ENCODE measurements at places on chromosomes 11 and 22.

DNA sequence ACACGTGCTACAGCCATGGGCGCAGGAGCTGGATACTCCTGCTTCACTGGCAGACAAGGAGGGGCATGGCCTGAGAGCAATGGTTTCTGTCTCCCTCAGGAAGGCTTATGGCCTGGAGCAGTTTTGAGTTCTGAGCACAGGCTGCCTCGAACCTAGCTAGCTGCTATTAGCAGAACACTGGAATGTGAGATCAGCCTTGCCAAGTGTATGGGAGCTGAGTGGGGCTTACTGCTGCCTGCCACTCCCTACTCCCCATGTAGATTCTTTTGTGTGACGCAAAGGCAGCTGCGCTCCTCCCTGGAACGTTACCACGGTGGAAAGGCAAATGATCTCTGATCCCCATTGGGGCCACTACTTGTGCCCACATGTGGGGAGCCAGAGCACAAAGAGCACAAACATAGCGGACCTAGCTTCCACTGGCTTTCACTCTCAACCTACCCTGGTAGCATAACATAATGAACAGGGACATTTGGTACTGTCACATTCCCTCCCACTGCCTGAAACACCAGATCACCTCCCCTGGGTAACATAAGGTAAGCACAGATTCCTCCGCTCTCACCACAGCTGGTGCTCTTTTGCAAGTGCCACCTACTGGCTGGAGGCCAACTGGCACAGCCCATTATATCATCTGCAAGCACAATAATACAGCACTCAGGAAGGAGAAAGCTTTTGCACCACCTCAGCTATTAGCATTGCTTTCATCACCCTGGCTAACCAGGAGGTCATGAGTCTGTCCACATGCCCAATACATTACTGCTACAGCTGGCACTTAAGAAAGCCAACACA lies 84.6 kb upstream of the GUCY1A2 start:
- H3K4me1 ChIP-seq, result no peaks in the 10 kb centered on the region
- peak; percentile 55 for DNase-seq
- no peak overlapping the region for H3K27ac ChIP-seq
- H3K27me3 ChIP-seq, result no peaks in the 10 kb centered on the region

- H3K27me3 ChIP-seq, result no peaks in the 10 kb centered on the region
- H3K27ac ChIP-seq, result peak within 1 kb of the TSS; percentile 76
- DNase-seq, result peak; percentile 100
- no peaks in the 10 kb centered on the region for H3K36me3 ChIP-seq
- H3K4me1 ChIP-seq, result no peaks in the 10 kb centered on the region
- peak within 1 kb of the TSS; percentile 76 for H3K4me3 ChIP-seq
Observed at GRCh38 chr11:66958232-66958955, at the start of gene PC. Gene PC (minus strand): TSS chr11:66958383. CDS start chr11:66872159, 86,224 bp downstream.

DNA sequence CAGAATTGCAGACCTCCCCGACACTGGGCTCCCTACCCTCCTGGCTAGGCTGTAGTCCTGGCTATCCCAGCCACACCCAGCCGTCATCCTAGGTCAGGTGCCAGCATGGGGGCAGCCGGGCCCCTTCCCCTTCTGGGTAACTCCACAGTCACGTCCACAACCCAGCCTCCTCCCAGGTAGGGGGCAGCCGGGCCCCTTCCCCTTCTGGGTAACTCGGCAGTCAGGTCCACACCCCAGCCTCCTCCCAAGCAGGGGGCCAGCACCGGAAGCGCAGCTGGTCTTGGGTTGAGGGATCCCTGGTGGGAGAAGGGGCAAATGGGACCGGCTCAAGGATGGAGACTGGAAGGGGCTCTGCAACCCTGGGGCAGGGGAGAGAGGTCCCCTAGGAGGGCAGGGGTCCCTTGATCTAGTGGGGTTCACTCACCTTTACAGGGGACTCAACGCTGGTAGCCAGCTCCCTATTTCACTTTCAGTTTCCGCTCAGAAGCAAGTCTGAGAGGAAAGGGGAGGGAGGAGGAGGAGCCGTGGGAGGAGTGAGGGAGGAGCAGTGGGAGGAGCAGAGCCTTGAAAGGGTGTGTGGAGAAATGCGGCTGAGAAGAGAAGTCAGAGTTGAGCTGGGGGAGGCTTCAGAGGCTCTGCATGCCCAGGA lies at the start of gene TRIM21:
Gene TRIM21 (minus strand): TSS at position 494 of the 649 bp plus-strand sequence. CDS start 3,293 bp downstream, outside the sequence.
- H3K27me3 ChIP-seq, result no peaks in the 10 kb centered on the region
- peak within 1 kb of the TSS; percentile 69 for H3K4me3 ChIP-seq
- peaks cover 9% of the 10 kb centered on the region for H3K4me1 ChIP-seq
- peak; percentile 90 for DNase-seq
- H3K36me3 ChIP-seq, result peaks cover 18% of the 10 kb centered on the region

DNA sequence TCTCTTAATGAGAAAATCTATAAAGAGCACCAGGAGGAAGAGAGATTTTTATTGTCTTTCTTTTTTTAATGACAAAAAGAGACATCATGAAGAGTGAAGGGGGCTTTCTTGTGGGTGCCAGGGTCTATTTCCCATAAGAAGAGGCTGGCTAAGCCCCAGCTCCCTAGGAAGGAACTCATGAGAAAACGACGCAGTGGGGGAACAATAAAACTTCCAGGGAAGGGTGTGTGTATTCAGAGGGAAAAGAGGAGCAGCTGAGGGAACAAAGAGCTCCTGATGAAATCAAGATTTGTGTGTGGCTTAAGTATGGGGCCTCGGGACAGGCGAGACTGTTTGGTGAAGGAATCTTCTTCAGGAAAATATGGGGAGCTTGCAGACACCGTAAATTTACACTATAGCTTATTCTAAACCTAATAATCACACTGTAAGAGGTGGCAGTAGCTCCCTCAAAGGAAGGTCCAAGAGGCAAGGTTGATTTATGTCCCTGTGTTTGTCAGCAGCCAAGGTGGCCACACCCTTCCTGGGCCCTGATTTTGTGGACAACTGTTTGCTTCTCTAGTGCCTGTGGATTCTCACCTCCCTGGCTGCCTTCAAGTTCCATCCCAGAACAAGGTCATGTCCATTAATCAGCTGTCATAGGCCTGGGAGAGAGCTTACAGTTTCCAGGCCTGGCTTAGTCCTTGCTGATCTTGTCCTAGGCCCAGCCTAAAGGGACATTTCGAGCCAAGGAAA lies 615.7 kb downstream of the INSC start:
- no peaks in the 10 kb centered on the region for H3K4me1 ChIP-seq
- H3K4me3 ChIP-seq, result no peak overlapping the region
- H3K27ac ChIP-seq, result no peak overlapping the region
- no peak for DNase-seq

- H3K36me3 ChIP-seq, result no peaks in the 10 kb centered on the region
- no peaks in the 10 kb centered on the region for H3K27me3 ChIP-seq
- no peak for DNase-seq
- H3K4me3 ChIP-seq, result no peak overlapping the region
Observed at GRCh38 chr22:19124377-19124776, 2.2 kb upstream of the DGCR2 start.

DNA sequence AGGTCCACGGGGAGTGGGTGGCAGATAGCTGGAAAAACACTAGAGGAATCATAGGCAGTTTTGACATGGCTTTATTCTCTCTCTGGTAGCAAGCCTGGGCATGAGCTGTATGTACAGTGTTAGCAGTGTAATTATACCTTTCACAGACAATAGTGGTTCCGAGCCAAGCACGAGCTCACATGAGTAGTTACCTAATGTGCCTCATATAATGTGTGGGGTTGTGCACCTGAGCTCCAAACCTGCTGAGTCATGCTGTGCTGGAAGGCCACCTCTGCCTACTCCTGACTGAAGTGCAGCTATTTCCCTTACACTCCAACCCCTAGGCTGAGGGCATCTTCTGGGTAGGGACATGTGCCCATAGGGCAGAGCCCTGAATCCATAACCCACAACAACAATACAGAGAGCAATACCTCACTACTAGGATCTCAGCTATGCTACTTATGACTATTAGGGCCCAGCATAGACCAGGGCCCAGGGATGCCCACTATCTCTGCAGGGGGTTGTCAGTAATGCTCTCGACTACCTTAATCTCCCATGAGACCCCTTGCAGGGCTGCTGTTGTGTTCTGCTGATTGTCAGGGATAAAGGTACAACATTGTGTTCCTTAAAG lies 432.1 kb downstream of the DYNC2H1 start:
- no peak for DNase-seq
- H3K27me3 ChIP-seq, result no peaks in the 10 kb centered on the region
- no peak overlapping the region for H3K4me3 ChIP-seq
- no peaks in the 10 kb centered on the region for H3K4me1 ChIP-seq
- H3K27ac ChIP-seq, result no peak overlapping the region
- no peaks in the 10 kb centered on the region for H3K36me3 ChIP-seq

GRCh38 chr11:15893080-15893492 lies 463.3 kb downstream of the SOX6 start:
- H3K4me1 ChIP-seq, result peaks cover 16% of the 10 kb centered on the region
- no peak overlapping the region for H3K27ac ChIP-seq
- peaks cover 3% of the 10 kb centered on the region for H3K27me3 ChIP-seq
- DNase-seq, result no peak
- H3K36me3 ChIP-seq, result no peaks in the 10 kb centered on the region

DNA sequence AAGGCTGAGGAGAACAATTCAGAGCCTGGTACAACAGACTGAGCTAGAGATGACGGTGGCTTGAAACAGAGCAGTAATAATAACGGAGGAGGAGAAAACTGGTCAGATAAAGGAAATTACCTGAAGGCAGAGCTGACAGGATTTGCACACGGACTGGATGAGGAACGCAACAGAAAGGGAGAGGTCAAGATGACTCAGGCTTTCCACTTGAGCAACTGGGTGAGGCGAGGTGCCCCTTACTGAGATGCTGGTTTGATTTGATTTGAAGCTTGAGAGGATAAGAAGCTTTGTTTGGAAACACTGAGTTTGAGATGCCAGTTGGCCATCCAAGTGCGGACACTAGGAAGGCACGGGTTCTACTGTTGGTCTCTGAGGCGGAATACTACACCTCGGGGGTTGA lies 35.4 kb upstream of the NRIP3 start:
- H3K4me3 ChIP-seq, result no peak overlapping the region
- DNase-seq, result no peak
- H3K4me1 ChIP-seq, result no peaks in the 10 kb centered on the region
- H3K36me3 ChIP-seq, result no peaks in the 10 kb centered on the region

DNA sequence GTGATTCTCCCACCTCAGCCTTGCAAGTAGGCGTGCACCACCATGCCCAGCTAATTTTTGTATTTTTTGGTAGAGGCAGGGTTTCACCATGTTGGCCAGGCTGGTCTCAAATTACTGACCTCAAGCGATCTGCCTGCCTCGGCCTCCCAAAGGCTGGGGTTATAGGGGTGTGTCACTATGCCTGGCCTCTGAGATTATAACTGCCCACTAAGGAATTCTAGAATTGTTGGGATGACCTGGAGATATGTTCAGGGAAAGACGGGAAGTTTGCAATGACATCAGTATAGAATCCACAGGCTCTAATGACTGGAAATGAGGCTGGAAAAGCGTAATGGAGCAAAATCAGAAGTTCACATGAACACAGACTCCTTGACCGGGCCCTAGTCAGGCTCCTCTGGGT lies 62.2 kb downstream of the CLMP start:
- DNase-seq, result no peak
- peaks cover 38% of the 10 kb centered on the region for H3K4me1 ChIP-seq
- H3K27ac ChIP-seq, result peak overlapping the region; percentile 79

DNA sequence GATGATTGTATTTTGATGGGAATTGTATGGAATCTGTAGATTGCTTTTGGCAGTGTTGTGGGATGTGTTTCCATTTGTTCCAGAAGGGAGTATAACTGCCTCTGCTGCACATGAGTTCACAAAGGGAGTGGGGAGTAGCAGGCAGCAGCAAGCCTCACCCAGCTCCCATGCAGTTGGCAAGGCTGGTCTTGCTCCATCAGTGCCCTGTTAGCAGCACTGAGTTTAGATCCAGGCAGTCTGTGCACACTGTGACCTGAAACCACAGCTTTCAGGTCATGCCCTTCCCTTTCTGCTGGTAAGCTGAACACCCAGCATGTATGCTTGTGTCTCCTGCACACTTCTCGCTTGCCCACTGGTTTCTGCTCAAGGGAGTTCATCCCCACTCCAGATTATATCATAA lies 3.7 kb upstream of the NUCB2 start:
- no peaks in the 10 kb centered on the region for H3K4me1 ChIP-seq
- DNase-seq, result no peak
- H3K4me3 ChIP-seq, result no peak overlapping the region
- H3K27me3 ChIP-seq, result no peaks in the 10 kb centered on the region

GRCh38 chr11:127733552-127733951 lies 733.0 kb upstream of the KIRREL3 start:
- H3K36me3 ChIP-seq, result no peaks in the 10 kb centered on the region
- H3K4me3 ChIP-seq, result no peak overlapping the region
- H3K27ac ChIP-seq, result no peak overlapping the region

- no peaks in the 10 kb centered on the region for H3K36me3 ChIP-seq
- H3K4me3 ChIP-seq, result no peak overlapping the region
- no peak overlapping the region for H3K27ac ChIP-seq
- H3K4me1 ChIP-seq, result no peaks in the 10 kb centered on the region
- no peaks in the 10 kb centered on the region for H3K27me3 ChIP-seq
Observed at GRCh38 chr11:43555186-43555585, 125.4 kb upstream of the HSD17B12 start.

- no peak overlapping the region for H3K4me3 ChIP-seq
- DNase-seq, result no peak
- no peaks in the 10 kb centered on the region for H3K27me3 ChIP-seq
- no peaks in the 10 kb centered on the region for H3K36me3 ChIP-seq
- H3K4me1 ChIP-seq, result peaks cover 12% of the 10 kb centered on the region
Observed at GRCh38 chr11:115761348-115761747, 257.1 kb upstream of the CADM1 start.

GRCh38 chr22:42866100-42866499 lies 9.0 kb upstream of the ARFGAP3 start:
- DNase-seq, result no peak
- H3K27ac ChIP-seq, result no peak overlapping the region
- no peaks in the 10 kb centered on the region for H3K36me3 ChIP-seq

DNA sequence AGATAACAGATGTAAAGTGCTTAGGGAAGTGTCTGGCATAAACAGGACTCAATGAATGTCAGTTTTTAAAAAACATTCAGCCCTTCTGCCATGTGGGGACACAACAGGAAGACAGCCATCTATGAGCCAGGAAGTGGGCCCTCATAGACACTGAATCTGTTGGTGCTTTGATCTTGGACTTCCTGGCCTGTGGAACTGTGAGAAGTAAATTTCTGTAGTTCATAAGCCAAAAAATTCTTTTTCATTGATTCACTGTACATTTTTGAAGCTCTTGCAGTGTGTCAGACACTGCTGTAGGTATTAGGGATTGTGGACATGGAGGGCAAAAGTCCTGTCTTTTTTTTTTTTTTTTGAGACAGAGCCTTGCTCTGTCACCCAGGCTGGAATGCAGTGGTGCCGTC lies 188.6 kb downstream of the HIPK3 start:
- H3K27me3 ChIP-seq, result no peaks in the 10 kb centered on the region
- H3K4me3 ChIP-seq, result no peak overlapping the region
- no peak overlapping the region for H3K27ac ChIP-seq

DNA sequence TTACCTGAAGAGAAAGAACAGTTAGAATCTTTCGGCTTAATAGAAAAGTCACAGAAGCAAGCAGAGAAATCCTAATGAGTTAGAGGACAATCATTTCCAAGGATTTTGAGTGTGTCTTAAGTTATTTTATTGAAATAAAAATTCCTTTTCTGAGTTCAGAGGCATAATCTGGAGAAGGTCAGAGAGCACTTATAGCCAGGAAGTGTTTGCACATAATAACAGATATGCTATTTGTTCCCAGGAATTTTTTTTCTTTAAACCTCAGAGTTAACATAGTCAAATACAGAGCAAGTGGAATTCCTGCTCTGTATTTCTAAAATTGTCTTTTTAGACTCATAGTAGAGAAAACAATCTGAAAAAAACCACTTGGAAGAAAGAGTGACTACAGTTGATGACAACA lies 74.3 kb downstream of the SNX19 start:
- no peak for DNase-seq
- no peak overlapping the region for H3K4me3 ChIP-seq
- H3K27ac ChIP-seq, result no peak overlapping the region
- H3K27me3 ChIP-seq, result no peaks in the 10 kb centered on the region
- no peaks in the 10 kb centered on the region for H3K36me3 ChIP-seq
- H3K4me1 ChIP-seq, result peaks cover 15% of the 10 kb centered on the region
